Tibial artery (tissue), 4 donors: ENCODE measurements at places on chromosomes 13 and 19.

- DNase-seq, result peak; percentile 66
These were observed 37.9 kb downstream of the MBNL2 start for GRCh38 chr13:97259798-97260714.

- DNase-seq, result no peak
These were observed 158.7 kb downstream of the TM9SF2 start for GRCh38 chr13:99659866-99660554.

DNA sequence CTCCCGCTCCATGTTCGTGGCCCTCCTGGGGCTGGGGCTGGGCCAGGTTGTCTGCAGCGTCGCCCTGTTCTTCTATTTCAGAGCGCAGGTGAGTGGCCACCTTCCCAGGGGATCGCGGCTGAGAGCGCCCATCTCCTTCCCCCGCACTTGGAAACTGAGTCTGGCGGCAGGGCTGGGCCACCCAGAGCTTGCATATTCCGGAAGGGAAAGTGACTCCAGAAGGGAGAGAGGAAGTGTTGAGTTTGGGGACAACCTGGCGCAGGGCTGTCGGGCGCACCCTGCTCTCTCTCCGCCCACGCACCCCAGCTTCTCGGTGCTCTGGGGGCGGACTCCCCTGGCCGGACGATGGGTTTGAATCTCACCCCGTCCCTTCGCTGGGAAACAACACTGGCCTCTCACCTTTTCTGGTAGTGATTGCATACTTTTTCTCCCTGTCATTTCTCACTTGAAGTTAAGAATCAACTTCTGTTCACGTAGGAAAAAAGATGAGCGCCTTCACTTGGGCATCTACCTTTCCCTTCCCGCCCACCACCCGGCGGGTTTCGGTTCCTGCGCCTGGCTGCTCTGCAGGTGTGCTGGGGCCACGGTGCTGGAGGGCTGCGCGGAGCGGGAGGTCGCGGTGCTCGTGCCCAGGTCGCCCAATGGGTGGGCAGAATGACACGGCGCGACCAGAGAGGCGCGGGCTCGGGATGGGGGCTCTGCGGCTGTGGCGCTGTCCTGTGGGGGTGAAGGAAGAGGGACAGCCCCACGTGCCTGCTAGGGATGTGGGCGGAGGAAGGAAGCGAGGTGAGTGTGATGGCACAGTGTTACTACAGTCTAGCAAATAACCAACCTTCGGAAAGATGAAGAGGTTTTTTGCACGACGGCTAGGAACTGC is 721 bp downstream of the TNFSF11 start:
- DNase-seq, result no peak

GRCh38 chr19:44807162-44807561 is 1.7 kb upstream of the BCAM start:
- no peak for DNase-seq
